ENCODE measurements at places on chromosomes 11 and 22.

- no peak for DNase-seq
These were observed 158.7 kb upstream of the SYT13 start for GRCh38 chr11:45444796-45445195.

DNA sequence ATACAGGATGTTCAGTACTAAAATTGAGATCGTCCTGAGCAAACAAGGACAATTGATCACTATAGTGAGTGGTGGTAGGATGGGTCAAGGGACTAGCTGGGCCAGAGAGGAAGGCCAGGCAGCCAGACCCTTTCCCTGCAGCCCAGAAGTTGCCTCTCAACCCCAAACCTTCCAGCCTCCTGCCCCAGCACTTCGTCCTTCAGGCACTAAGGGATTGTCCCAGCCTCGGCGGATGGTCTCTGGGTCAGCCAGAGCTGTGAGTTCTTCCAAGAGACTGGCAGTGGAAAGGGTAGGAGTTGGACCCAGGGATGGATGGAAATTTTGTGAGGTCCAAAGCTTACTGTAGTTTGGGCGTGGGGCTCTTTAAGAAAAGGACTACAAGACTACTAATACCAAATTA lies 3.6 kb upstream of the LMO1 start:
- no peak for DNase-seq

DNA sequence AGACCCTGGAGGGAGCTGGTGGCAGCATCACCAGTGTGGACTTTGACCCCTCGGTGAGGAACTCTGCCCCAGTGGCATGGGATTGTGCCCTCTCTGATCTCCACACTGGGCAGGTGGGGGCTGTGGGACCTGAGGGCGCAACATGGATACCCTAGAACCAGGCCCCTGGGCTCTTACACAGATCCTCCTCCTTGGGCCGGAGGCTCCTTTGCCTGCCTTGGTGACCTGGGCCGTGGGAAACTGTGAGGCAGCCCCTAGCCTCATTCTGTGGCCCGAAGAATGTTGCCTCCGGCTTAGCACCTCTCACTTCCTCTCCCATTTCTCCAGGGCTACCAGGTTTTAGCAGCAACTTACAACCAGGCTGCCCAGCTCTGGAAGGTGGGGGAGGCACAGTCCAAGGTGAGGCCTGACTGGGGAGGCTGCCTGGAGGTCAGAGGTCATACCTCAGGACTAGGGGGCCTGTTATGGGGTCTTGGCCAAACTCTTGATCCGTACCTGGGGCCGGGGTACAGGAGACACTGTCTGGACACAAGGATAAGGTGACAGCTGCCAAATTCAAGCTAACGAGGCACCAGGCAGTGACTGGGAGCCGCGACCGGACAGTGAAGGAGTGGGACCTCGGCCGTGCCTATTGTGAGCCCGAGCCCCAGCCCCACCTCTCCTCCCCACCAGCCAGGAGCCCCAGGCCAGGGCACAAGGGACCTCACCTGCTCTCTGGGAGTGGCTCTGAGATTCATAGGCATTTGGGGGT lies 12.2 kb downstream of the ATG16L2 start:
- no peak for DNase-seq

GRCh38 chr11:128318856-128319474 lies 268.4 kb downstream of the ETS1 start:
- DNase-seq, result no peak

DNA sequence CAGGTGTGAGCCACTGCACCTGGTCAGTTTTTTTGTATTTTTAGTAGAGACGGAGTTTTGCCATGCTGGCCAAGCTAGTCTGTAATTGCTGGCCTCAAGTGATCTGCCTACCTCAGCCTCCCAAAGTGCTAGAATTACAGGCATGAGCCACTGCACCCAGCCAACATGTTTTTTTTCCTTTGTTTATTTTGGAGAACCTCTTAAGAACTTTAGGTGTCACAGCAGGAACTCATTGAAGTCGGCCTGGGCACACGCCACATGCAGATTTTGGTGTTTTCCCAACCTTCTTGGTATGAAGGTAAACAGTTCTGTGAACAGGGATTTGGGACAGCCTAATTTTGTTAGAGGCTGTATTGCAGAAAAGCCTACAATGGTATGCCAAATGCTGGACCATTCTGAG lies 9.4 kb downstream of the DIXDC1 start:
- DNase-seq, result peak; percentile 42

DNA sequence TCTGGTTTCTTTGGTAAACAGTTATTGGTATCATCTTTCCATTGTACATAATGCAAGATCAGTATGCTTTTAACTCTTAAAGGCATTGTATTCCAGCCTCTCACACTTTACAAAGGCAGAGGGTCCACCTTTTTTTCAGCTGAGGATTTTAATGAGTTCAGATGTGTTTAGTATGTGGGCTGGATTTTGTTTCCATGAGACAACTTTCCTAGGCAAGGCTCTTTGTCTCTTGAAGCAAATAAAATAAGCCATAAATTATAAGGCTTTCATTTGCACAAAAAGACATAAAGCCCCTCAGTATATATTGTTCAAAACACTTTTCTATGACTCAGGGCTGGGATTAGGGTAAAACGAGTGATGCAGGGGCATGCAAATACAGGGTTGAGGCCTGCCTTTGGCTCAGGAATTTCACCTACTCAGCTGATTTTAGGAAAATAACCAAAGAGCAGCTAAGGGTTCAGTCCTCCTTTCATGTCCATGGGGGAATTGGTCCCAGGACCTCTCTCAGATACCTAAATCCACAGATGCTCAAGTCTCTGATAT lies 7.6 kb downstream of the MMP20 start:
- DNase-seq, result no peak

DNA sequence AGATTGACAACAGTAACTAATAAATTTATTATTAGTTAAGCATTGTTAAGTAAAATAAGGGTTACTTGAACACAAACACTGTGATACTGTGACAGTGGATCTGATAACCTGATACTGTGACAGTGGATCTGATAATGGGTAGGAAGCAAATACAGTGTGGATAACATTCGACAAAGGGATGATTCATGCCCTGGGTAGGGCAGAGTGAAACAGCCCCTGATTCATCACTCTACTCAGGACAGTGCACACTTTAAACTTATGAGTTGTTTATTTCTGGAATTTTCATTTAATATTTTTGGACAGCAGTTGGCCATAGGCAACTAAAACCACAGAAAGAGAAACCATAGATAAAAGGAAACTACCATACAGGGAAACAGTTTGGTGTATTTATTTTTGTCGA lies 60.8 kb upstream of the CTSC start:
- DNase-seq, result no peak

GRCh38 chr22:28911777-28912669 lies 28.7 kb downstream of the ZNRF3 start:
- DNase-seq, result no peak

GRCh38 chr11:131302836-131303235 lies 67.6 kb upstream of the NTM start:
- no peak for DNase-seq

GRCh38 chr11:68113986-68114385 lies 7.2 kb downstream of the CHKA start:
- DNase-seq, result no peak

DNA sequence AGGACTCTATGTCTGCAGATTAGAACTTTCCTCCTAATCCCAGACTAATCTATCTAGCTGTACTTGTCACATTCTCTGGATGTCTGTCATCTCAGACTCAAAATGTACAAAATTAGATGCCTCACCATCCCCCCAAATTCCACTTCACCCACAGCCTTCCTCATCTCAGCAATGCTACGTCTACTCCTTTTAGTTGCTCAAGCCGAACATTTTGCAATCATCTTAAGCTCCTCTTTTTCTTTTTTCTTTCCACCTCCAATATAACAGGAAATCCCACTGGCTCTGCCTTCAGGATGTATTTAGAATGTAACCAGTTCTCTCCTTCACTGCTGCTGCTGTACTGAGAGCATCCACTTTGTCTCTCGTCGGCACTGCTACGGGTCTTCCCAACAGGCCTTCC lies 1091.8 kb downstream of the TBC1D22A start:
- DNase-seq, result no peak

DNA sequence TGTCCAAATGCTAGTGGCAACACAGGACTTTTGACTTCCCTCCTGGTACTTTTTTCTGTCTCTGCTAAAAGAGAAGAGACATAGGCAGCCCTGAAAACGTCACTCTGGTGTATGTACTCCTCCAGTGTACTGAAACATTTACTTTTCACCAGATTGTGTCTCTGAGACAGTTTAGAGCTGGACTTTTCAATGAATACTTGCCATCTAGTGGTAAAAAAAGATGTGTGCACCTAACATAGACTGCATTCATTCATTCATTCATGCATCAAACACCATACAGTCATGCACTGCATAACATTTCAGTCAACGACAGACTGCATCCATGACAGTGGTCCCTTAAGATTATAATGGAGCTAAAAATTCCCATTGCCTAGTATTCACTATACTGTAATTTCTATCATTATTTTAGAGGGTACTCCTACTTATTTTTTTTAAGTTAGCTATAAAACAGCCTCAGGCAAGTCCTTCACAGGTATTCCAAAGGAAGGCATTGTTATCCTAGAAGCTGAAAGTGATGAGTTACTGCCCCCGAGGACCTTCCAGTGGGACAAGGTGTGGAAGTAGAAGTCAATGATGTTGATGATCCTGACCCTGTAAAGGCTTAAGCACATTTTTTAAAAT lies 186.2 kb downstream of the SPON1 start:
- no peak for DNase-seq

GRCh38 chr11:87213444-87213843 lies 175.7 kb downstream of the TMEM135 start:
- no peak for DNase-seq

- no peak for DNase-seq
These were observed 42.6 kb upstream of the LMO2 start for GRCh38 chr11:33934450-33934849.

DNA sequence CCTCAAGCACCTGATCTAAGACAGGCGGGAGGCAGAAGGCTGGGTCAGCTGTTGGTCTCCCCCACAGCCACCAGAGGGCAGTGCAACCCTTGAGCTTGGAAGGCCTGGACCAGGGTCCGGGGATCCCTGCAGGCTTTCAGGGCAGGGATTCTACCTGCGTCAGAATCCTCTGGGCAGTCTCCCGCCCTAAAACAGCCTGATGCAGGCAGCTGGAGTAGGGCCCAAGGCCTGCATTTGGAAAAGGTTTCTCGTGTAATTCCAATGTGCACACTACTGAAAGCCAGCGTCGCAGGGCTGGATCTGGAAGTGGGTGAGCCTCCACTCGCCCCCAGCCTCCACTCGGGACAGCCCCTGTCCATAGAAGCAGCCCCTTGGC lies 31.8 kb downstream of the BID start:
- peak; percentile 70 for DNase-seq

GRCh38 chr11:67071420-67072284 lies 15.0 kb downstream of the RHOD start:
- peak; percentile 70 for DNase-seq

GRCh38 chr22:37681556-37682049 lies 4.5 kb upstream of the NOL12 start:
- peak; percentile 87 for DNase-seq

- no peak for DNase-seq
These were observed 156.2 kb downstream of the MAML2 start for GRCh38 chr11:96186806-96187205.

- no peak for DNase-seq
These were observed 420.4 kb upstream of the CCDC90B start for GRCh38 chr11:83706566-83706965.

DNA sequence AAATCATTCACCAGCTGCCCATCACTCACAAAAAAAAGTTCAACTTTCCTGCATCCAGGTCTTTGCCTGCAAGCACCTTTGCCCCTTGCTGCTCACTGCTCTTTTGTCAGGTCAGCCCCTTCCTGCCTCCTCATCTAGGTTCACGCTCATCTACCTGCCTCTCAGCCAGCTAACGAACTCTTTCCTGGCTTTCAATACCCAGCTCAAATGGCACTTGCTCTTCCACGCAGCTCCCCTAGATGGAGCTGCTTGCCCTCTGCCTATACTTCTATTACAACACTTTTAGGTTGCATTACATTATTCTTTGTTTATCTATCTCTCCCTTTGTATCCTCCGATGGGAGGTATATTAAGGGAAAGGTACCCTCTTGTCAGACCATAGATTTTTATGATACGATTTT lies 78.9 kb upstream of the TBCEL start:
- DNase-seq, result no peak

GRCh38 chr22:20551805-20552442 lies 44.5 kb downstream of the MED15 start:
- peak; percentile 85 for DNase-seq

- DNase-seq, result no peak
These were observed 11.8 kb upstream of the THY1 start for GRCh38 chr11:119434591-119435330.

DNA sequence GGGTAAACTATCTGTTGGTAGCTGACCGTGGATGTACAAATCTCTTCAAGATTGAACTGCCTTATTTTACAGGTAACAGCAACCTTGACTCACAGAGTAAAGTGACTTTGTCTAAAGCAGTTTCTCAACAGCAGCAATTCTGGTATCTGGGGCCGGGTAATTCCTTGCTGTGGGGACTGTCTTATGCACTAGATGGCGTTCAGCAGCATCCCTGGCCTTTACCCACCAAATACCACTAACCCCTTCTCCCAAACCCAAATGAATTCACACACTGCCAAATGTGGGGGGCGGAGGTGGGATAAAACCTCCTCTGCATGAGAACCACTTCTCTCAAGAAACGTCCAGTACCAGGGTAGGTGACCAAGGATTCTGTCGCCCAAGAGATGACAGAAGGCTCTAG lies 1.7 kb upstream of the INCENP start:
- DNase-seq, result no peak

- DNase-seq, result no peak
These were observed 53.5 kb downstream of the OTOG start for GRCh38 chr11:17600316-17601255.

- DNase-seq, result no peak
These were observed 2.6 kb downstream of the KCNK7 start for GRCh38 chr11:65592858-65593517.

DNA sequence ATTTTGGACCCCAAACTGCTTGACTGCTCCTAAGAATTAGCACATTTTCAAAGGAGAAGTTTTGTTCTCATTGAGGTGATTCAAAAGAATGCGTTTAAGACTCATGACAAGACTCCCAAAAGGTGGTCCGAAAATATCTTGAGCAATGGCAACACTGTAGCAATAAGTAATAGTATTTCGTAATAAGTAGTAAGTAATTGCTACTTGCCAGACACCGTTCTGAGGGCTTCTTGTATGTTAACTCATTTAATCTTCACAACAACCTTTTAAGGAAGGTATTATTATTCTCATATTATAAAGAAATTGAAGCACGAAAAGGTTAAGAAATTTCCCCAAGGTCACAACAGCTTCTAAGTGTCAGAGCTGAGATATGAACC lies 184.0 kb upstream of the SORL1-AS1 start:
- no peak for DNase-seq
